Esophagus squamous epithelium (tissue), 5 donors: ENCODE measurements at places on chromosomes 11 and 22.

DNA sequence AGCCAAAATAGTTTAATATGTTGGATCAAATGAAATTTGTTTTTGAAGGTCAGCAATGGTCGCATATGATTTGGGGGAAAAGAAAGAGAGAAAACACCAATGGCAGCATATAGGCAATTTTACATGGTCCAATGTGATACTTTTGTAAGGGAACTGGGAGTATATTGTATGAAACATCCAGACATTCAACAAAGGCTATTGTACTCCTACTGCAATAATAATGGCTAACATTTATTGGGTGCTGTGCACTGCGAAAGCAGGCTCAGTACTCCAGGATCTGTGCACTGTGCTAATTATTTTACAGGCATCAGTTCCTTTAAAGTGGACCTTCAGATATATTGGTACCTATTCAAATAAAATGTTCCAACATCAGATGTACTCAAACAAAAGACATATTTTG lies 5.9 kb upstream of the OR10V1 start:
- DNase-seq: no peak

GRCh38 chr11:119849872-119850271 lies 120.9 kb upstream of the NECTIN1 start:
- no peak for DNase-seq

DNA sequence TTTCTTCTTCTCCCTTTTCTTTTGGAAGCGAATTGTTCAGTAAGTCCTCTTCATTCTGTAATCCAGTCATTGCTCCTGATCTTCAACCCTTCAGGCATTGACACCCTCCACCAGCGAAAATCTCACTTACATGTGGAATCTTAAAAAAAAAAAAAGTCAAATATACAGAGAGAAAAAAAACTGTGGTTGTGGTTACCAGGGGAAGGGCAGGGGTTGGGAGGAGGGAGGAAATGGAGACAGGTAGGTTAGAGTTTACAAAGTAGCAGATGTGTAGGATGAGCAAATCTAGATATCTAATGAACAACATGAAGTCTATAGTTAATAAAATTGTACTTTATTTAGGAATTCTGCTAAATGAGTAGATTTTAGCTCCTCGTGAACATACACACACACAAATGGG lies 17.7 kb upstream of the TMEM123 start:
- DNase-seq: no peak

DNA sequence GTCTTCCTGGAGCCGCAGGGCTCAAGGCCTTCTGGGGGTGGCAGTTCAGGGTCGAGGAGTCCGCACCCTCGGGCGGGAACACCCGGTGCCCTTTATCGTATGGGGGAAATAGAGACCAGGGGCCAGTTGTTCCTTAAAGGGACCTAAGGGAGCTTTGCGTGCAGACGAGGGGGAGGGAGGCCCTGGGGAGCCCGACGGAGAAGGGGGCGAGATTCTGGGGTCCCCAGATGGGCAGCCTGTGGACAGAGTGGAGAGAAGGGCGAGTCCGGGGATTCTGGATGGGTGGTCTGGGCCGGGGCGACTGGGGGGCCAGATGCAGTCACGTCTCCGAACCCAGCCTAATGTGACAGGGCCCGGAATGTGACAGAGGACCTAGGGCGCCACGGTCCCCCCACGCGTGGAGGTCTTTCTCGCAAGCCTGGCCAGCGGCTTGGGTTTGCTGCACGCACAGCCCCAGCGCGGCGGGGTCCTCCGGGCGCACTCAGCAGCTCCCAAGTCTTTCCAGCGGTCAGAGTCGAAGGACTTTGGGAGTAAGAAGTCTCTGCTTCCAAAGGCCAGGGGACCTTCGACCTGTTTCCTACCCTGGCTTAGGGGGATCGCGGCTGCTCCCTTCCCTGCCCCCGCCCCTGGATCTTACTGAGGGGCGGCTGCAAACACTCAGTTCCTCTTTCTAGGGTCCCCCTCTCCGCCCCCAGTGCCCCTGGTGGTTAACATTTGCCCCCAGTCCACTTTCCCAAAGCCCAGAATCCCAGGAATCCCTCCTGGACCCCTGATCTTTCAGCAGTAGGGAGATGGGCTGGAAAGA lies 547 bp downstream of the TUBA8 start:
- no peak for DNase-seq

- no peak for DNase-seq
These were observed 31.2 kb downstream of the RBFOX2 start for GRCh38 chr22:35997438-35997837.

DNA sequence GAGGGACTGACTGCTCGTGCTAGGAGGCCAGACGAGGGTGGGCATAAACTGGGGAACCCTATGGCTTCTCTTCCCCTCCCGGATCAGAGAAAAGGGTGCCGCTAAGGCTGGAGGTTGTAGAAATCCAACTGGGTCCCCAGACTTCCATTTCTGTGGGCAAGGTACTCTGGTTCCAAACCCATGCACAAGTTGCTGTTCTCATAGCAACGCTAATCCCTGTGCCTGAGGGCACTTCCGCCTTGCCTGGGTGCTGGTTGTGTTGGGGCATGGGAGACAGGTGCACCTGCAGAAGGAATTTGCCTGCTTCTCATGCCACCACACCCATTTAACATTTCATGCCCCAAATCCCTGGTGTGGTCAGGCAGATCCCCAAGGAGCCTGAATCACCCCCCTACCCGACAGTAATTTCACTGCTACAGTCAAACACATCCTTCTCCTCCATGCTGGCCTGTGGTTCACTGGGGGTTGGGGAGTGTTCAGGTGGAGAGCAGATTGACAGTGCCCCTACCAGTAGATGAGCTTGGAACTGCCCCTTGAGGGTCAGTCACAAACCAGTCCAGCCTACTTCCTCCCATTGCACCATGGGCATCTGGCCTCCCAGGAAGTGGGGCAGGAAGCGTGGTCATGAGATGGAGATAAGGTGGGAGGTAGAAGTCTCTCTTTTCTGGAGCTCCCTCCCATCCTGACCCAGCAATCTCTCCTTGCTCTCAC lies 1.2 kb downstream of the C2CD2L start:
- DNase-seq: no peak

- DNase-seq: no peak
These were observed 13.7 kb downstream of the NFRKB start for GRCh38 chr11:129881570-129882170.

DNA sequence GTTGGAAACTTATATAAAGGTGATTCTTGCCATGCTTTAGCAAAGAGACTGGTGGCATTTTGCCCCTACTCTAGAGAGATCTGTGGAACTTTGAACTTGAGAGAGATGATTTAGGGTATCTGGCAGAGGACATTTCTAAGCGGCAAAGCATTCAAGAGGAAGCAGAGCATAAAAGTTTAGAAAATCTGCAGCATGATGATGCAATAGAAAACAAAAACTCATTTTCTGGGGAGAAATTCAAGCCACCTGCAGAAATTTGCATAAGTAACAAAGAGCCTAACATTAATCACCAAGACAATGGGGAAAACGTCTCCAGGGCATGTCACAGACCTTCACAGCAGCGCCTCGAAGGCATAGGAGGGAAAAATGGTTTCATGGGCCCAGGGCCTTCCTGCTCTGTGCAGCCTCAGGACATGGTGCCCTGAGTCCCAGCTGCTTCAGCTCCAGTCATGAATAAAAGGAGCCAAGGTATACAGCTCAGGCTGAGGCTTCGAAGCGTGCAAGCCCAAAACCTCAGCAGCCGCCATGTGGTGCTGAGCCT lies 83.4 kb downstream of the MRTFA start:
- no peak for DNase-seq

DNA sequence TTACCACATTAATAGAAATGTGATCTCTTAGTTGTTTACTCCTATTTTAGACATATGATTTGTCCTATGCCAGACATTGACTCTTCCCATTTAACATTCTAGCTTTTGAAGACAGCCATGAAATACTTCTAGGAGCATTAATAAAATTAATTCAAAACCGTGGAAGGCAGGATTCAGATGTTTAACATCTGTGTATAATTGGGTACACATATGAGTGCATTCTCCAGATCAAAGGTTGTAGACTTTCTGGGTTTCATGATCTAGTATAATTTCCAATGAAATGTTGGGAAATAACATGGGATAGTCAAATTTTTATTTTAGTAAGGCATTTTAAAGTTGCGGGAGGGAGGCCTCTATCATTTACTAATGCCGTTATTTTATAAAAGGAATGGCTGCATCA lies 35.2 kb upstream of the CCDC89 start:
- no peak for DNase-seq

DNA sequence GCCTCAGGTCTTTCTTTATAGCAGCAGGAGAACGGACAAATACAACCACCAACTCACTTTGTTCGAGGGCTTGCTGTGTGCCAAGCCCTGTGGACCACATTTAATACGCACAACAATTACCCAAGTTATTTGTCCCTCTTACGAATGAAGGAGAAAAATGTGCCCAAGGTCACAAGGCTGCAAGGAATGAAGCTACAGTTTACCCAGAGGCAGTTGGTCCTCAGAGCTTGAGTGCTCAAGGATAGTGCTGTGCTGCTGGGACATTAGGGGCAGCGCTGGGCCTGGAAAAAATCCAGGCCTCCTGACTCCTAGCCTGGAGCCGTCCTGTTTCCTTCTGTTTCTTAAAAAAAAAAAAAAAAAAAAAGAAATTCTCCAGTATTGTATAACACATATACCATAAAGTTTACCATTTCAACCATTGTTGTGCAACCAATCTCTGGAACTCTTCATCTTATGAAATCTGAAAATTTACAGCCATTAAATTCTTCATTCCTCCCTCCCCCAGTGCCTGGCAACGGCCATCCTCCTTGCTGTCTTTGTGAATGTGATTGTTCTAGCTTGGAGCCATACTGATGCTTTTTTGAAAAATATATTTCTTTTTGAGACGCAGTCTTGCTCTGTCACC lies 1.0 kb upstream of the C11orf86 start:
- no peak for DNase-seq

DNA sequence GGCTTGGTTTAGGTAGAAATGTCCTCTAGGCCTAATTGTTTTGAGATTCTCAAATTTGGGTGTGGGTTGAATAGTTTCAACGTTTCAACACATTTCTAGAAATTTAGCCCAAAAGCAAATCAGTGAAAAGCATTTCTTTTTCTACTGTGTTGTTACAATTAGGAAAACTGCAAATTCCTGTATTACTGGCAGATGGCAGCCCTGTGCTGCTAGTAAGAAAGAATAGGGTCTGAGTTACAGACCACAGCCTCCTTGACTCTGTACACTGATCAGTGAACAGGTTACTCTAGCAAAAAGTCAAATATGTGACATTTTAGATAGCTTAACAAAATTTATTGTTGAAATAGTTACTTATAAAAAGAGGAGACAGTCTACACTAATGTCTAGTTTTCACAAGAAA lies 703.0 kb downstream of the JRKL start:
- no peak for DNase-seq

DNA sequence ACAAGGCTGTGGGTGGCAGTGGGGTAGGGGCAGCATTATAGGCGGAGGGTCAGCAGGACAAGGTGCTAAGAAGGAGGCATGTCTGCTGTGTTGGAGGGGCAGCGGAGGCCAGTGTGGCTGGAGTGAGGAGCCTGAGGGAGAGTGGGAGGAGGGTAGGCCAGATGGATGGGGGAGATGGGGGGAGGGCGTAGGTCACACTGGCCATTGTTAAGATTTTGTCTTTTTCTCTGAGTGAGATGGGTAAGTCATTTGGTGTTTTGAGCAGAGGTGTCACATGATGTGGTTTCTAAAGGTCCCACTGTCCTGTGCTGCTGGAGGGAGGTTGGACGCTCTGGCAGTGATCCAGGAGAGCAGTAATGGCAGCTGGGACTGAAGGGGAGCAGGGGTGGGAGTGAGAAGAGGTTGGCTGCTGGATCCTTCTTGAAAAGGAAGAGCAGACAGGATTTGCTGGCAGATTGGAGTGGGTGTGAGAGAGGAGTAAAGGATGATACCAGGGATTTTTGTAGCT lies 9.8 kb downstream of the PPP6R3 start:
- no peak for DNase-seq

- DNase-seq: no peak
These were observed 919.4 kb upstream of the CNTN5 start for GRCh38 chr11:98101329-98101728.

DNA sequence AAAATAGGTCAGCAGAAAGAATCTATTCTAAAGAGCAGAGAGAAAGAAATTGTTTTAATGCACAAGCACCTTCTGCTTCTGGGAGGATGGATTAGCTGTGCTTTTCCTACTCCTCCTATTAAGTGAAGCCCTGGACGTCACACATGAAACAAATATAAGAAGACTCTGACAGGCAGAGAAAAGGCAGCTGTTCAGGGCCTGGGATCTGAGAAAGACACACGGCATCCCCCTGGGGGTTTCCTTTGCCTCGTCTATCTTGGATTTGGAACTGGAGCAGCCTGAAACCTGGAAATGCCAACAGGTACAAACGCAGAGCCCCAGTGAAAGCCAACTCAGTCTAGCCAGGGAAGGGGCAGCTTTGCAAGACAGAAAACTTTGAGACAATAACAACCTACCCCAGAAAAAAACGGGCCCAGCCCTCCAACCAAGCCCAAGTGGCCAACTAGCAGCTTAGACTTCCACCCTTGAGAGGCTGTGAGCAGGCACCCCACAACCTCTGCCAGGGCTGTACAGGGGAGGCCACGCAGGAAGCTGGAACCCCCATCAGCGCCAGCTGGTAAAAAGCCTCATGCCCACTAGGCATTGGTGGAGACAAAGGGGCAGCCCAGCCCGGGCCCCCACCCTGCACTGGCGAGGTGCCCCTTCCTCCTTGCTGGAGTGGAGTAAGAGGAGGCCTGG lies 7.3 kb downstream of the CERK start:
- no peak for DNase-seq

GRCh38 chr11:65802841-65803240 lies 16.0 kb downstream of the OVOL1 start:
- DNase-seq: no peak

DNA sequence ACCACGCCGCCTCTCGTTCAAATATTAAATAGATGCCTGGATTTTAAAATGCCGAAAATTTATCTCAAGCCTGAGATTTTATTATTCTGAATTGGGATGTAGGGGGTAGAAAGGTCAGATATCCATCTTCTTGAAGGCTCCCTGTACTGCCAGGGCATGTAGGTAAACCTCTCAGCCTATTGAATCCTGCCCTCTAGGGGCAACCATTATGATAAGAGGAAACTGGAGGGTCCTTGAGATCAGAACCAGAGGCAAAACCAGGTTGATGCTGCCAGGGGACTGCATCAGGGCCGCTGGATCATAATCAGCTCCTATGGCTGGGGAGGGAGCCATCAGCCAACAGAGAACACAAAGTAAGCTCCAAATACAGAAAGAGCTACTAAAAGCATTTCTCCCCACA lies 92.4 kb downstream of the KCNC1 start:
- DNase-seq: no peak

DNA sequence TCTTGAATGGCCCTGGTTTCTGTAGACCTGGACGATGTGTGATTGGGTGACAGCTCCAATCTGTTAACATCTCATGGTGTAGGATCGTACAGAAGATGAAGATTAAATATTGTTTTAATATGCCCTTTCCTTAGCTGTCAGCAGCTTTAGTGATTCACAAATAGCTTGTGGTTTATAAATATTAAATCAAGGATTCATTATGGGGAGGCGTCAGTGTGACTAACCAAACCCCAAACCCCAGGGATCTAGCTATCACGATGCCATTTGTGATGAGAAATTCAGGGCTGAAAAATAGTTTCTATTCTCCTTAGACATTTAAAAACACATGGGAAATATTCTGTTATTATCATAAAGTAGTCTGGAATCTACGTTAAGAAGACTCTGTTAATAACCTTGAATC lies 73.4 kb downstream of the NCAM1 start:
- DNase-seq: no peak
